Kidney epithelial cell (primary cell): ENCODE measurements at places on chromosomes 6 and 20. TPM values are rescaled to one million over a fixed set of nuclear protein-coding genes. Genes with fewer than 3 reads are reported as not detected.

ADGRB3 gene
- total RNA-seq, result 0.82 and 0.92 TPM in 2 replicates

DNA sequence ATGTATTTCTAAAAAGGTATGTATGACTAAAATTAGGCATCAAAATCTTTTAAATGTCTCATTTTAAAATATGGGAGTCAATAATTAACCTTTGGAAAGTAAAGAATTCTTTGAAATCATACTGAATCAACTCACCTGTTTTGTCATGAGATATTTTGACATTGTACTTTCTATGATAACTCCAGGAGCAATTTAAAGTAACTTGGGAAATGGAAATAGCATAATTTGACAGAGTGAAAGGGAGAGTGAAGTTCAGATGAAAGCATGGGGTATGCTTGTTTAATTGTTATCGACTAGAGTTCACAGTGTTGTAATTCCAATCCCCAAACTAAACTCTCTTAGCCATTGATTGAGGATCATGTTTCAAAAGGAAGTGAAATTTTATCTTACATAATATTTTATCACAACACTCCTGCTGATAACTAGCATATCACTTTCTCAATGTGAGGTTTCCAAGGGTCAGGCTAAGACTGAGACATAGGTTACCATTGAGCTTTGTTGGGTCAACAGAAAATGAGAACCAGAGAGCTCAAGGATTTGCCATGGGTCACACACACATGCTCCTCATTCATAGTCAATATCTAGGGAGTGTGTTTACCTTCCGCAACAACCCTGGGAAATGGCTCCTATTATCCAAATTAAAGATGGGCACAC is 2.3 kb downstream of the GSTA1 start:
- no peak for DNase-seq

- no peak for DNase-seq
Observed at GRCh38 chr20:60506061-60506460, 547.8 kb downstream of the CDH26 start.

DNA sequence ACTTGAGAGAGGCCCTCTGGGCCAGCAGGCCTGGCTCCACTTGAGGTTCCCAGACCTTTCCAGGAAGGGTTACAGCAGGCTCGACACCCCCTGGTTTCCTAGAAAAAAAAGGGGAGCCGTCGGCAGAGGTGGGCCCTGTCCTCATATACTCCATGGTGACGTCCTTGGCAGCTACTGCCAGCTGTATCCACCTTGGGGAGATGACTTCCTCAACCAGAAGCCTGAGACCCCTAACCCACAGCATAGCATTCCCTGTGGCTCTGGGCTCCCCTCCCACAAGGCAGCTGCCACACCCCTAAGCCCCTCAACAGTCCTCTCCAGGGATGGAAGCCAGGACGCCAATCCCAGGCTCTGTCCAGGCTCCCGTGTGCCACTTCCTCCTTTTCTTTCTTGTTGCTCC is 294.8 kb downstream of the CDC5L start:
- no peak for DNase-seq

DNA sequence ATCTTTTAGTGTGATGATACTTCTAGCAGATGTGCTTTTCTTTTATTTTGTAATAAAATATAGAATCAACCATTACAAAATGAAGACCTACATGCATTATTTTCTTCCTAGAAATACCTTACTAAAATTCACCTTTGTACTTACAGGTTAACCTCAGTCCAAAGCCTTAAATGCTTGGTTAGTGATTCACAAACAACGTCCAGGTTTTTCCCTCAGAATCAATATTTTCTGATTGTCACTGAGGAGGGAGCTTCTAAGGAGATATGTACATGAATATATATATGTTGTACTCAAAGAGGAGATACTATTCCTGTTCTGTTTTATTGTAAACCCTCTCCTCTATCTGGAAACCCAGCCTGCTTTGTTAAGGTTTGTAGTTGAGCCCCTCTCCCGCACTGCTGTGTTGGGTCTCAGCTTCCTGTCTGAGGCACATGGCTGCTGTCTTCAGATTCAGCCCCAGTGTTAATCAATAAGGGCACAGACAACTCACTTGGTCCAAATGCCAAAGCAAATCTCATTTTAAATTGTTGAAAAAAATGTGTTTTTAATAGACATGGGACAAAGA is 33.9 kb upstream of the HS3ST5 start:
- no peak for DNase-seq

DNA sequence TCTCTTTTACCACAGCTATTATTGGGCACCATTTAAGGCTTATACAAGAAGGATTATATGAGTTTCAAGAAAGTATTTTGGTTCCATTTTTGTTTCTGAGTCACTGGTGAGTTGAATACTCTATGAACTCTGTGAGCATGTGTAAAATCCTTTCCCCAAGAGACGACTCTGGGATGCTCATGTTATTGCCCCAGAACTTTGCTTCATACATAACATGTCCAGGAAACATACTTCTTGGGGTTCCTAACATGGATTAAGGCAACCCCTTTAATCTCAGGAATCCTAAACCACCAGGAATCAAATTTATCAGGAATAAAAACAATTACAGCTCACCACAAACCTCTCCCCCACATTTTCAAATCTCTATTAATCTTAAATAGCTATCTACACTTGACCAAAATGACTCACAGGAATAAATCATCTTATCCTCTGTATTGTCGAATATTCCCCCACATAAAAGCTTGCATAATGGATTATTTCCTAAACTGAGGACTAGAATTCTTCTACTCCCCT is 117.5 kb upstream of the COL21A1 start:
- no peak for DNase-seq

- no peak for DNase-seq
Observed at GRCh38 chr6:87944541-87944954, 103.1 kb upstream of the SPACA1 start.

CRIP3 gene
- 0.67 TPM in 1 of 2 replicates, not detected in the other for total RNA-seq

DNA sequence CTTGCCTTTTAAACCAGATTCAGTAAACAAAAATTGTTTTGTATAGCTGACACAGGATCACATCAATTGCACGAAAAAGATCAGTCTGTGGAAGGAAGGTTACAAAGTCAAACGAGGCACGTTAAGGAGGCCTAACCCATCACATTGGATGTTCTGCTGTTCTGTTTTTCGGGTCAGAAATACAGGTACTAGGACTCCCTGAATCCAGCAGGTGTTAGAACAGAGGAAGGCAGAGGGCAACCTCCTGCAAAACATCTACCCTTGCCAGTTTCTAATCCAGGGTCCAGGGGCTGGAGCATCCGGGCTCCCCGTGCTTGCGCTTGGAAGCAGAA is 64.6 kb downstream of the PLG start:
- DNase-seq, result no peak

ACSS1 gene
- total RNA-seq, result 7.1 and 7.3 TPM in 2 replicates

- no peak for DNase-seq
Observed at GRCh38 chr20:40646361-40646760, 42.7 kb downstream of the MAFB start.

IL17F gene
- total RNA-seq, result not detected in 2 replicates

TFAP2A gene
- total RNA-seq, result 8.8 and 11.2 TPM in 2 replicates

GRCh38 chr6:142872376-142872775 is 72.6 kb downstream of the HIVEP2 start:
- DNase-seq, result no peak

DNA sequence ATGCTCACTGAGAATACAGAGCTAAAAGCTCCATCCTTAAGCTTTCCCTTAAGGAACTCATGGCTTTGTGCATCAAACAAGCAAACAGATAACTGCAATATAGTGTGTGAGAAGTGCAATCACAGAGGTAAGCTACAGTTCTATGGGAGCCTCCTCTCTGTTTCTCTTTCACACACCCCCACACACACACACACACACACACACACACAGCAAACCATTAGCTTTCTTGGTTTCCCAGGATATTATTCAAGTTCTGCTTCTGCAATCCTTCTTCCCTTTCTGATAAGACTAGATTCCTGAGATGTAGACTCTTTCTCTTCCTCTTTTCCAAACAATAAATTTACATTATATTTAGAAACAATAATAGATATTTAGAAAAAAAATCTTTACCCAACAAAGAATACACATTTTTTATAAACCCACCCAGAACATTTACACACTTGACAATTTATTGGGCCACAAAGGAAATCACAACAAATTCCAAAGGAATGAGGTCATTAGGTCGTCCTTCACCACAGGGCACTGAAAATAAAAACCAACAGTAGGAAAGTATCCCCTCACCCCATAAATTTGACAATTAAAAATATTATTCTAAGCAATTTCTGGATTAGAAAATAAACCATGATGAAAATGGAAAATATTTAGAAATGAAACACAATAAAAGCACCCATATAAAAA is 9.3 kb upstream of the GFOD1 start:
- DNase-seq, result no peak

DNA sequence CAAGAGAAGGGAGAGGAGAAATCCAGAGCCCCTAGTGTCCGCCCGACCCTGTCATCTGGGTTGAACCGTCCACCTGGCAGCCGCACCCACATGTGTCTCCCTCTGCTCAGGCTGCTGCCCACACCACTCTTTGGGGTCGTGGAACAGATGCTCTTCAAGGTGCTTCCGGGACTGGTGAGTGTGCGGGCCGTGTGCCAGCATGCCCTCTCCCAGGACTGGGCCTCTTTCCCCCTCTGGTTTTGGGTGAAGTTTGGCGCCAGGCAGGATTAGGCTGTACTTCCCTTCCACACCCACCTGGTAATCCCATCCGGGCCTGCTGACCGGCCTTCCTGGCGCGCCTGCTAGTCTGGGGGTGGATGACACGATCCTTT is 7.9 kb downstream of the BPIFB3 start:
- DNase-seq, result no peak

- DNase-seq, result no peak
Observed at GRCh38 chr6:90415178-90415577, 118.5 kb upstream of the BACH2 start.

DNA sequence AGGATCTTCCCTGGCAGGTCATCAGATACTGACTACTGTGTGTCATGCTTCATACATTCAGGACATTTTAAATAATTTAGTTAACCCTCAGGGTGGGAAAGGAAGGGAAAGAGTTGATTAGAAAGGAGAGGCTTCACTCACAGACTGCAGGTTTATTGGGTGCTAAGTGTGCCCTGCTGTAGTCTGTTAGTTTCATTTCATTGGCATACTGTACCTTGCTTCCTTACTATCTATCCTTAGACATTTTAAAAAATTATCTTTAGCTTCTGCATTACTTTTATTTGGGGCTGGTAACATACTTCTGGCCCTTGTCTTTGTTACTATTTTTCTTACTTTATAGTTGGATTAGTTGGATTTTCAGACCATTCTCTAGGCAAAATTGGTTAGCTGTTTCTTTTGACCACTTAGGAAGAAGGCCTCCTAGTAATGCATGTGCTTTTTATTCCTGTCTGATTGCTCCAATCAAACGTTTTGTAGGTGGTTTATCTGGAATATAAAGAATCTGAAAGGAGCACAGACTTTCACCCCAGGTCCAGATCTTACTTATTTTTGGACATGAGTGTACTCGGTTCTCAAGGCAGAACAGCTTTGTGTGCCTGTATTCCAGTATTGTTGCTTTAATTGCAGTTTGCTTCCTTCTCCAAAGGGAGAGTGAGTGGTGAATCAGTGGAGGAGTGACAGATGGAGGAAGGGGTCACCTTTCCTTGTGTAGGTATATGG is 82.7 kb upstream of the PRDM1 start:
- DNase-seq, result no peak

- no peak for DNase-seq
Observed at GRCh38 chr6:10138917-10139316, 276.0 kb downstream of the TFAP2A start.

C20orf144 gene
- not detected in 2 replicates for total RNA-seq

TP53TG5 gene
- not detected in 2 replicates for total RNA-seq

DNA sequence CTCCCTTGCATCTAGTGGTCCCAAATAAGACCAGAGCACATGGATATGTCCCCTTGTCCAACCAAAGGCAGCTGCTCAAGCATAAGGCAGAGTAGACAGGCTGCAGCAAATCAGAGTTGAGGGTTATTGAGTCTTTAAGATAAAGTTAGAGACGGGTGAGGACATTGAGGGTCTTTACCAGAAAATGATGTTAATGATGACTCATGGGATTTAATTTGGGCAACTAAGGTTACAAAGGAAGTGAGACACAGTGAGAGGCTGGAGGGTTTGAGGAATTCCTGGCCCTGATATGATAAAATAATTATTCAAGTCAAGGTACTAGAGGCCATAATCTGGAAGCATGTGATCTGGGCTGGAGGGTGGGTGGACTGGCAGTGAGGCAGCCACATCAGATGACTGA is 133.6 kb downstream of the ALDH8A1 start:
- no peak for DNase-seq

DNA sequence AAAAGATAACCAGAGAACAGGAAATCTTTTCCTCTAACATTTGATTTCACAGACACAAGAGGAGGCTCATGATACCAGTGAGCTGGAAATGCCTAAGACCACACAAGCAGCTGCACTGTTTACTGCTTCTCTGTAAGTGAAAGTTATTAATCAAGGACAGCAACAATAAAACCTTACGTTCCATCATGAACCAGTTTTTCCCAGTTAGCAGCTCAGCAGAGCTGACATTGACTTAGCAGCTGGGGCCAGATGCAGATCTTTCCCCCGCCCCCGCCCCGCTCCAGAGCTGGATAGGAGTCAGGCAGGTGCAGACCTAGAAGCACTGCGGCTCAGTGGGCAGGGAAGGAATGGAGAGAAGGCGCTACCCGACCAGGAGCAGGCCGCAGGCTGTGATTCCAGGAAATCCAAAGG is 275.2 kb downstream of the GMDS start:
- DNase-seq, result no peak
